Stomach (tissue), 19 donors: ENCODE measurements at places on chromosomes 2 and 18.
A peak's percentile ranks its signal among the peaks of the same experiment; 100 is the strongest.

DNA sequence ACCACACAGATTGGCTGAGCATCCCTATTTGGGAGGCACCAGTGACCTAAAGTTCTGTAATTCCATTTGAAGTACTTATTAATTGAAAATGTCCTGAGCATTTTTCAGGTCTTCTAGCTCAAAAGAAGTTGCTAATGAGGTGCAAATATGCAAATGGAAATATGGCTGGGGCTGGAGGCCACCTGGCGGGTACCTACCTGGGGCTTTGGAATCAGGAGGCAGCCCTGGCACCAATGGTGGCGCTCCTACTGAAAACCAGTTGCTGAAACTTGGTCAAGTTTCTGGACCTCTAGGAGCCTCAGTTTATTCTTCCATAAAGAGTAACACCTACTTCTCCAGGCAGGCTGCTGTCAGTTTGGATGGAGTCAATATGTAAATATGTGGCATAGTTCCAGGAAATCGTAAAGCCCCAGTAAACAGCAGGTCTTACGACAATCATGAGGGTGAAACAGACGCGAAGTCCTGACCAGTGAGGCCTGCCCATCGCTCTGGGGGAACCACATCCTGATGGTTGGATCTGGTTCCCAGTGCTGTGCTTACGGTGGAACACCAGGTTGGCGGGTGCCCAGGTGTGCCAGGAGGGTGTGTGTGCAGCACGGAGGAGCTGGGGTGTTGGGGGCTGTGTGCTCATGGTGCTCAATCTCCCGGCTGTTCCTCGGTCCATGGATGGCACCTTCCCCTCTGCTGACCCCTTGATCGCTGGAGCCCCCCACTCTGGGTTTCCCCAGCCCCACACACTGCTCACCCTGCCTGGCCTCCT, 186.1 kb downstream of the TWIST2 start:
- DNase-seq: no peak

GRCh38 chr2:6788614-6789013, 77.1 kb downstream of the CMPK2 start:
- no peak for DNase-seq

DNA sequence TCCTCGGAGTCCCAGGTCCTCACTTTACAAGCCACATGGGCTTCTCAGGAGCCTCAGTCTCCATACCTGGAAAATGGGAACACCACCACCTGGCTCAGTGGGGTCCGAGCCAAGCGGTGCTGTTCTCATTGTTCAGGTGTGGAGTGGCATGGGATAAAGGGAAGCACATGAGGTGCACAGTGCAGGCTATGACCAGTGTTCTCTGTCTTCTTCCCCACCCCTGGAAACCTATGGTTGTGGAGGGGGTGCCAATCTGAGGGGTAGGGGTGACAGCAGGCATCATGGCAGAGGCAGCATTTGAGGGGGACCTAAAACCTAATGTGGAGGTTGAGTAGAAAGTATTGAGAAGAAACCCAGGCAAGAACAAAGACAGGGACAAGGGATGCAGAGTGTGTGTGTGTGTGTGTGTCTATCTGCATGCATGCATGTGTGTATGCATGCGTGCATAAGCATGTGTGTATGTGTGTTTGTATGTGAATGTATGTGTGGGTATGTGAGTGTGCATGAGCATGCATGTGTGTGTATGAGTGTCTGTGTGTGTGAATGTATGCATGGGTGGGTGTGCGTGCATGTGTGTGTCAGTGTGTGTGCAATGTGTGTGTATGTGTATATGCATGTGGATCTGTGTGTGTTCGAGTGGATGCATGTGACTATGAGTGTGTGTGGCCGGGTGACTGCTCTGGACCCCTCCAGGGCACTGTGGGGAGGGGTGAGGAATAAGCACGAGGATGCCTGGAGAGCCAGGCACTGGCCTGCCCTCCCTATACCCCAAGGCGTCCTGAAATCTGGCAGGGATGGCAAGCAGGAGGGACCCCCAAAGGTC, 4.0 kb downstream of the KIF1A start:
- no peak for DNase-seq

DNA sequence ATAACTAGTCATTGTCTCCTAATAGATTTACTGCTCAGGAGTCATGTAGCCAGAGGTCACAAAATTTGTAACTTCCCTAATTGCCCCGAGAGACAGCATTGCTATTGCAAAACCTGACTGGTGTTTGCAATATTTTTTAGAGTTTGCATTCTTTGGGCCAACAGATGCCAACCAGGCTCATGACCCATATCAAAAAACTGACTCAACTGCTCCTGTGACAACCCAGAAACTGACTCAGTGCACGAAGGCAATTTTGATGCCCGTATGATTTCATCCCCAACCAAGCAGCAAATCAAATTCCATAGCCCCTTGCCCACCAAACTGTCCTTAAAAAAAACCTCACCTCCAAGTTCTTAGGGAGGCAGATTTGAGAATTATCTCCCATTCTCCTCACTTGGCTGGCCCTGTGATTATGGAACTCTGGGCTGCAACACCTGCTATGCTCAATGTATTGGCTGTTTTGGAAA, 951.3 kb downstream of the TSN start:
- DNase-seq: no peak

DNA sequence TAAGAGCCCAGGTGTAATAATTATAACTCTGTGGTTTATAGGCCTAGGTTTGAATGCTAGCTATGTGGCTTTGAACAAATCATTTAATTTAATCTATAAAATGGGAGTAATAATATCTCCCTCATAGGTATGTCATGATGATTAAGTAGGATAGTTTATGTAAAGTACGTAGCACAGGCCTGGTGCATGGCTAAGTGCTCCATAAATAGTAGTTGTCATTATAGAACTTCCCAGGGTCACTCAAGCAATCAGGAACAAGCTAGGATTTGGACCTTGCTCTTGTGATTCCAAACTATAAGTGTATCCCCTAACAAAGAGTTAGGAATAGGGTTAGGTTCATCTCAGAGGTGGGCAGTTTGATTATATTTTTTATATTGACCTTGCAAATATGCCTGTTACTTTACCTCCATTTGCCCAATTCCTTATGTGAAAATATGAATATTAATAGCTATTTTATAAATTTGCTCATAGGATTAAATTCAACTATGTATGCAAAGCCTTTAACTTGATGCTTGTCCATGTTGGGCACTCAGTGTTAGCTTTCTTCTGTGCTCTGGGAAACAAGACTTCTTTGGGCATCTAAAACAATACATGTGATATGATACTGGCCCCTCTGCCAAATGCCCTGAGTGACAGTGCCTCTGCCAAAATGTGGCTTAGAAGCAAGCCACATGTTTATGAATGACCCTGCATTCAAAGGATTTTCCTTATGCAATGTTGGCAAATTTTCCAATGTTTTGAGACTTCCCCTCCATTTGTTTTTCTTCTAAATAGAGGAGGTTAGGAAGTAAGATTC, 353.6 kb downstream of the KIAA1328 start:
- DNase-seq: no peak

GRCh38 chr2:148877403-148877740, 2.3 kb downstream of the KIF5C start:
- no peak for DNase-seq

DNA sequence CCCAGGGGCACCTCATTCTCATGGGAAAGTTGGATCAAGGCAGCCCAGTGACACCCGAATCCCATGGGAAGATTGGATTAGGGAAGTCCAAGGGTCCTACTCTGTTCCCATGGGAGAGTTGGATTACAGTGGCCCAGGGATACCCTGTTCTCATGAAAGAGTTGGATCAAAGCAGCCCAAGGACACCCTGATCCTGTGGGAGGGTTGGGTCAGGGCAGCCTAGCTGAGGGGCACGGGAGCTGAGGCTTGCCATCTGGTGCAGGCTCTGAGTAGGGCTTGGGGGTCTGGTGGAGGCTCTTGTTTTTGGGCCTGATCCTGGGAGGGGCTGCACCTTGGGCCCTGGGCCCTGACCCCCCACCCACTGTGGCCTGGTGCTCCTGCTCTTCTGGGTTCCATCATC, 87.1 kb downstream of the ACKR3 start:
- DNase-seq: no peak

- DNase-seq: peak; percentile 70
Observed at GRCh38 chr2:64595397-64596176, 58.1 kb downstream of the SERTAD2 start.

GRCh38 chr2:85434696-85435095, 16.2 kb downstream of the SH2D6 start:
- no peak for DNase-seq

DNA sequence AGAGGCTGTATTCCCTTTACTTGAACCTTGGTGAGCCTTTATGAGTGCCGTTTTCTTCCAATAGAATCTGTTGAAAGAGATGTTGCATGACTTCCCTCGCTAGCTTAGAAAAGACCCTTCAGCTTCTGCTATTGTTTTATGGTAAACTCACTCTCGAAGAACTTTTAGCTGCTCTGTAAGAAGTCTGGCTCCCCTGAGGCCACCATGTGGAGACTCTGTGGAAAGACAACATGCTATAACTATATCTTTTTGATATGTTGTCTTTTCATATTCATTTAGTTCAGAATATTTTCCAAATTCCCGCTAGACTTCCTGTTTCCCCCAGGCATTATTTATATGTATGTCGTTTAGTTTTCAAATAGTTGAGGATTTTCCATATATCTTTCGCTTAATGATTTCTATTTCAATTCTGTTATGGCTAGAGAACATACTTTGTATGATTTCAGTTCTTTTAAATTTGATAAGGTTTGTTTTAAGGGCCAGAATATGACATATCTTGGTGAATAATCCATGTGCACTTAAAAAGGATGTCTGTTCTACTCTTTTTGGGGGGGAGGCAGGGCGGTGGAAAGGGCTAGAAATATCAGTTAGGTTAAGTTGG, 64.1 kb downstream of the PTPN4 start:
- DNase-seq: no peak

DNA sequence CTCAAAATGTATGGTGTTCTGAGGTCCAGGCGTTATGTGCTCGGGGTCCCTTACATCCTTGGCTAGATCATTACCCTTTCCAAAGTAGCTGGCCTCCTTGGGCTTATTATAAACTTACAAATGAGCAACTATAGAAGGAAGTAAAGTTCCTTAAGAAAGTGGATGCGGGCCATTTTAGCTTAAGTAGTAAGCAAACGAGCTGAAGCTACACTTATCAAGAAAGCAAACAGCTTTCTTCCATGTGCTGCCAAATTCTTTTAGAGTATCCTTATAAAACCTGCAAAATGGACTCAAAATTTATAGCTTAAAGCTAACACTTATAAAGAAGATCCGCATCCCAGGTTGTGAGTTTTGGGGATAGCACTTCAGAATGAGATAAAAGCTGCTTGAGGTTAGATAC, 75.3 kb downstream of the ACTR3 start:
- DNase-seq: no peak

DNA sequence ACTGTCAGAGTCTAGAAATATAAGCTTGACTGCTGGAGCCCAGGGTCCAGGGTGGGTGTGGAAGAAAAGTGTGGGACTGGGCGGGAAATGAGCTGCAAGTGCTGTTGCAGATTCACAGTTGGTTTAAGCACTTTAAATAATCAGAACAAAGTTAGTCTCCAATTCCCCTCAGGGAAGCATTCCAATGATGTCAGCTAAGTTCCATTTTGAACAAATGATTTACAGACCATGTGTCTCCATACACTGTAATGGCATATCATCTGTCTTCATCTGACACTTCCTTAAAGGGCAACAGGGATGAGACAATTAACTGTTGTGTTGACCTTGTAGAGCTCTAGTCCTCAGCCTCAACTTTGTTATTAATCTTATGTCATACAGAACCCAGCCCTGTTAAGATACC, 31.5 kb upstream of the REG3A start:
- DNase-seq: peak; percentile 1

GRCh38 chr2:175251425-175252041, 70.0 kb upstream of the ATP5MC3 start:
- no peak for DNase-seq

DNA sequence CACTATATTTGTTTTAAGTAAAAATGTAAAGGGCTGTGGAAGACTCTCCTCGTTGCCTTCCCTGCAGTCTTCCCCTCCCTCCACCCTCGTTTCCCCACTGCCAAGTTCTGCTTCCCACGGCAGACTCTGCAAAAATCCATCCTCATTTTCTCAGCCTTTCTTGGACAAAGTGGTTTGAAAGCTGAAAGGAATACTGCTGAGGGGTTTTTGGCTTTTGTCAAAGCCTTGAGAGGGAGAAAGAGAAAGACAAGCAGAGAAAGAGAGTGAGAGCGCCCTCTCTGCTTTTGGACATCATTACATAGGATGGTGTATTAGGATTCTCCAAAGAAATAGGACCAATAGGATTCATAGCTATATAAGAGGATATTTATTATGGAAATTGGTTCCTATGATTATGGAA, 455.9 kb upstream of the SOX11 start:
- no peak for DNase-seq

DNA sequence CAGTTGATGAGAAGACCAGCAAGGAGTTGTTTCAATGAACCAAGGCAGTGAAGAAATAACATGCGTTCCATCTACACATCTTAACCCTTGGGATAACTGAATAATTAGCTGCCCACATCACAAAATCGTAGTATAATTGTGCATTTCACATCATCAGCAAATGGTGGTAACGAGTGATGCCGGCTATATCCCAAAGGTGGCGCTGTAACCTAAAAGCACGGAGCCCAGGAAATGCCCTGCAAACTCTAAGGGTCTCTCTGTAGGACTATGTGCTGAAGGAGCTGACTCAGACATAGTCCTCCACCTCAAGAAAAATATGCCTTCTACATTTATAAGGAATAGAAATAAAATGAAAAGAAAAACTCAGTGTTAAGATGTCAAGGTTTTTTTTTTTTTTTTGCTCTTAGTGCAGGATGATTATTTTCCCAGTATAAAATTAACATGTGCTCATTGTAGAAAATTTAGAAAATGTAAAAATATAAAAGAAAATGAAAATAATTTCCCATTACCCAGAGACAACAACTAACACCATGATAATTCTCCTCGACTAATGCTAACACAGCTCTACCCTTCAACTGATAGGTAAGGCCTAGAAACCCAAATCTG, 23.1 kb upstream of the DSG3 start:
- DNase-seq: peak; percentile 47

- no peak for DNase-seq
Observed at GRCh38 chr2:129369437-129369836, 610.0 kb upstream of the RAB6C start.

DNA sequence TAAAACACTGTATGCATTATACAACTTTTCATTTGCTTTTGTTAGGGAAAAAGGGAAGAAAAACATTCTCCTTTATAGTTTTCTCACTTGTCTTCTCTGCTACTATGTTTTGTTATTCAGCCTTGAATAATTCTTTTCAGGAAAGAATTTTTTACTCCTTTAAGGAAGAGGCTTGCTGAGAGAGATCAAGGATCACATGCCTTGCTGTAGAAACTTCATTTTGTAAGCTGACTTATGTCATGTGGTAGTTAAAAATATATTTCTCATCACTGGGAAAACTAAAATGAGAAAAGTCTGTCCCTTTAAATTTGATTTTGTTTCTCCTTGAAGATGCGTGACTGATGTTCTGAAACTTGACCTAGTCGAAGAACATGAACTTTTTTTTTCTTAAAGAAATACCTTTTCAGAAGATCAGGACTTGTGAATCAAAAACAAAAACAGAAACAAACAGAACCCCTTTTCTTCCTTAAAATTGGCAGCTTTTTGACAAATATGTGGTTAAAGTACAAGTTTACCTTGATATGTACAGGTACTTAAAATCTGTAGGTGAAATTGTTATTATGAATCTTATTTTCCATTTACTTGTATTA, 145.1 kb downstream of the COMMD1 start:
- DNase-seq: no peak
